ENCODE measurements at places on chromosomes 4 and X. TPM values are rescaled to one million over a fixed set of nuclear protein-coding genes. Genes with fewer than 3 reads are reported as not detected.

Gene POLN
- 4.0 TPM for polyA plus RNA-seq

Gene PTCHD1
- polyA plus RNA-seq: 0.07 TPM

Gene SLC6A8
- 9.9 TPM for polyA plus RNA-seq

Gene GABRG1
- 0.47 TPM for polyA plus RNA-seq

GRCh38 chr4:97396605-97397004 lies 746.7 kb downstream of the STPG2 start:
- DNase-seq: no peak

DNA sequence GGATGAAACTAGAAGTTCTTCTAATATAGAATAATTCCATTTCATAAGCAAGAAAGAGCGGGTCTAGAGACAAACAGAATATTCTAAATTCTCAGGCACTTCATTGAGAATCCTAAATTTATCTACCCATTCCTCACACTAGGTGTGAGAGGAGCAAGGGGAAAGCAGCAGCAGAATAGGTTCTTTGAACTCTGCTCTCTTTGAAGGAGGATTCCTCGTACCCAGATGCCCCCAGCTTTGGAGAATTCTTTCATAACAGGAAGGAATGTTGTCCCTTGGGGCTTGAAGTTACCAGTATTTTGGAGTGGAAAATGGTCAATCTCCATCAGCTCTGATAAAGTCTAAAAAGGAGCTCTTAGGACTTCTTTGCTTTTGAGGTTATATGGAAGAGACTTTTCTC lies 59.7 kb upstream of the RASGEF1B start:
- no peak for DNase-seq

DNA sequence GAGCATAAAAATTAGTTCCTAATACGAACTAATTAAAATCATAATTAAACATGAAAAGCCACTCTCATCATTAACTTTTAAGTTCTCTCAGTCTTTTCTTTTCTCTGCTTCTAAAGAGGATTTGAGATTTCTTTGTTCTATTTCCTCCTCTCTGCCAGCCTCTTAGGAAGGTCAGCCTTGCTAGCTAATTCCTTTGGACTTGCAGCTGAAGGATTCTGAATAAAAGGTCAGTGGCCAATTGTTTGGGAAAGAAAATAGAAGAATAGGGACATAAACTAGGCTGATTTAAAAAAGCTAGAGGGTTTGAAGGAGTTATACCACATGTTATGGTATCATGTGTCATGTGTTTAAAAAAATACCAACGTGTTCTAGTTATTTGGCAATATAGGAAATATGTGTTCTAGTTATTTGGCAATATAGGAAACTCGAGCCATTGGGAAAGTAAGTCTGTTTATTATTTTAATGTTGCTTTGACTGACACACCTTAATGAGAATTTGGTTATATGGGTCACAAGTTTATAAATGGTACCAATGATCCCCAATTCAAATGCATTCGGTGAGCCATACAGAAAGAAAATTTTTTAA lies 1668.7 kb upstream of the PCDH7 start:
- no peak for DNase-seq

DNA sequence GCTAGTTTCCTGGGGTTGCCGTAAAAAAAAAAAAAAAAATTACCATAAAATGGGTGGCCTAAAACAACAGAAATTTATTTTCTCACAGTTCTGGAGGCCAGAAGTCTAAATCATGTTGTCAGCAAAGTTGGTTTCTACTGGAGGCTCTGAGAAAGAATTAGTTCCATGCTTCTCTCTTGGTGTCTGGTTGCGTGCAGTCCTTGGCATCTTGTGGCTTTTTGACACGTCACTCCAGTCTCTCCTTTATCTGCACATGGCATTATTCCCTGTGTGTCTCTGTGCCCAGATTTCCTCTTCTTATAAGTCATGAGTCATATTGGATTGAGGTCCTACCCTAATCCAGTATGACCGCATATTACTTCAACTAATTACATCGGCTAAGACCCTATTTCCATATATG lies 38.7 kb downstream of the SPATA4 start:
- DNase-seq: no peak

DNA sequence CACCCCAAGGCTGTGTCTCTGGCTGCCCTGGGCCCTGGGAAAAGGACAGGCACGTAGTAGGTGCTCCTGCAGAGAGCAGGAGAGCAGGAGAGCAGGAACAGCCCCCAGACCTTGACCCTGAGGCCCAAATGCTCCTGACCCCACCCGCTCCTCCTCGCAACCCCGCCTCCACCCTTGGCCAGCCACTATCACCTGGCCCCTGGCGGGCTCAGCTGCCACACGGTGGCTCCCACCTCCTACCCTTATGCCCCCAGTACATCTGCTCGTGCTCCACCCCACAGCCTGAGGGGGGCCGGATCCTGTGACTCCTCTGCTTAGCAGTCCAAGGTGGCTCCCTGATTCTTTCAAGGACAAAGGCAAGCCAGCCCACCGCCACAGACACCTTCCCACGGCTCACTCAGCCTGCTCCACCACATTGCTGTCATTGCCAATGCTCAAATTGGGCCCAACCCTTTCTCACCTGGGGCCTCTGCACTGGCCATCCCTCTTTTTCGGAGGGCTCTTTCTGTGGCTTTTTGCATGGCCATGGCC lies 5.4 kb upstream of the HAUS7 start:
- no peak for DNase-seq

- no peak for DNase-seq
Measured at GRCh38 chr4:105461221-105461620, 12.6 kb downstream of the PPA2 start.

- DNase-seq: no peak
Measured at GRCh38 chr4:7298619-7299009, 106.3 kb downstream of the SORCS2 start.

DNA sequence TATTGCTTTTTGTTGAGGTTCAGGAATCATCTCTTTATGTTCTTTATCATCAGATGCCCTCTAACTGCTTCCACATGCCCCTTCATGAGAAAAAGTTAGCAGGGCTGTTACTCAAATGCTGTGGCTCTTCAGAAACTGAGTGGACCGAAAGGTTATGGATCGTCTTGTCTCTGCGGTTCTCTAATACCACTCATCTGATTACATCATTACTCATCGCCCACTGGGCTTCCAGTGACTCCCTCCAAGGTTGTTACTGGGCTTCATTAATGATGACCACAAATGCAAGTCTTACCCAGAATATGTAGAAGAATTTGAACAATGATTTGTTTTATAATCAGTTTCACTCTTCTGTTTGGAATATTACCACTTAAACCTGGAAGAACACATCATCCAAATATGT lies 67.7 kb downstream of the RWDD4 start:
- DNase-seq: no peak
